GM04504 (cell line): ENCODE measurements at places on chromosomes 11 and 22.

DNA sequence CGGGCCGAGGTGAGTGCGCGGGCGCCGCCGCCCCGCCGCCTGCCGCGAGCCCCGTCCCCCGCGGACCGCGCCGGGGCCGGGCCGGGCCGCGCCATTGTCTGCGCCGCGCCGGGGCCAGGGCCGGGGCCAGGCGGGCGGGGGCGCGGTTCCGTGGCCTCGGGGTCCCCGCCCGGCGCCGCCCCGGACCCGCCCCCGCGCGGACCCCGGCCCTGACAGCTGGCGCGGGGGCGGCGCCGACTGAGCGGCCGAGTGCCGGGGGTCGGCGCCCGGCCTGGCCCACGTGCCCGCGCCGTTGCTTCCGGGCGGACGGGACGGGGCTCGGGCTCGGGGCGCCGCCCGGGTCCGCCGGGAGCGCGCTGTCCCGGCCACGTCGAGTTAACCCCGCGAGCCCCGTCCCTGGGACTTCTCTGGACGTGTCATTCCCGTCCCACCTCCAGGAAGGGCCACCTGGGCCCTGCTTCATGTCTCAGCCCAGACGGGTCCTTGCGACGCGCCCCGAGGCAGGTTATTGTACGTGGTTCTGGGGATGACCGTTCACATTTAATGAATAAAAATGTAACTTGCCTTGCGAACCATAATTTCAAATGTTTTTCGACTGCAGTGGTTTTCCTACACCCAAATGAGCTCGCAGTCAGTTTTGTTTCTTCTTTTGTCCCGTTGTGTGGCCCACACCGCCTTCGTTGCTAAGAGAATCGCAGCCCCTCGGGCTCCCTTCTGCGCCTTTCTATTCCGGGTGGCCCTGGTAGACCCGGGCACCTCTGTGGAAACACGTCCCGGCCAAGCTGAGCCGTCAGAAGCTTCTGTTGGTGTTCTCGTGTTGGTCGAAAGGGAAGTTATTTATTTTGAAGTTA, 562 bp downstream of the ZBED4 start:
- no peak for DNase-seq

- DNase-seq, result no peak
Observed at GRCh38 chr11:102669664-102670063, 35.9 kb downstream of the MMP27 start.

DNA sequence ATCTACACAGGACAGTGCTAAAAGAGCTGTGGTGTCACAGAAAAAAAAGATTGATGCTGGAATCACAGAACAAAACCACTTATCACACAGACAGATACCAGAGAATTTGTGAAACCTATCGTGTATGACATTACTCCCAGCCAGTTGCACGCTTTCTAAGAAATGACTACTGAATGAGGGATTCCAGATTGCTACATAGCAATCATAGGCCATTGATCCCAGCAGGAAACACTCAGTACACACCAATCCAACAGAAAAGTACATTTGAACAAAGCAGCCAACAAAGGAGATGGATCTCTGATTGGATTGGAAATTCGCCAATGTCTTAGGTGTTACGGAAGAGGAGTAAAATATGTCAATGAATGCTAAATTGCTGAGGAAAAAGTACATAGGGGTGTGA, 4.8 kb upstream of the OR8H1 start:
- DNase-seq, result no peak

GRCh38 chr11:117075186-117075585, 23.0 kb downstream of the SIK3 start:
- no peak for DNase-seq

- no peak for DNase-seq
Observed at GRCh38 chr22:49694462-49695260, 133.0 kb downstream of the BRD1 start.
